T-helper 2 cell (primary cell): ENCODE measurements at places on chromosomes 1 and 21.

- no peak for DNase-seq
Observed at GRCh38 chr1:152244576-152245273, 20.7 kb upstream of the HRNR start.

DNA sequence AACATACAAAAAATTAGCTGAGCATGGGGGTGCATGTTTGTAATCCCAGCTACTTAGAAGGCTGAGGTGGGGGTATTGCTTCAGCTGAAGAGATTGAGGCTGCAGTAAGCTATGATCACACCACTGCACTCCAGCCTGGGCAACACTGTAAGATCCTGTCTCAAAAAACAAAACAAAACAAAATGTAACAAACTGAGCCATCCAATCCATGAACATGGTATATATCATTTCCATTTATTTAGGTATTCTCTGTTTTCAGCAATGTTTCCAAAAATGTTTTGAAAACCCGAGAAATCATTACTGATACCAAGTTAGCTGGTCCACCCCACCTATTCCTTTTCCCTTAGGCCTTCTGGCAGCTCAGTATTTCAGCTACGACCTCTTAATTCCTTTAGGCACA lies 18.4 kb downstream of the ATPAF1 start:
- DNase-seq: no peak

DNA sequence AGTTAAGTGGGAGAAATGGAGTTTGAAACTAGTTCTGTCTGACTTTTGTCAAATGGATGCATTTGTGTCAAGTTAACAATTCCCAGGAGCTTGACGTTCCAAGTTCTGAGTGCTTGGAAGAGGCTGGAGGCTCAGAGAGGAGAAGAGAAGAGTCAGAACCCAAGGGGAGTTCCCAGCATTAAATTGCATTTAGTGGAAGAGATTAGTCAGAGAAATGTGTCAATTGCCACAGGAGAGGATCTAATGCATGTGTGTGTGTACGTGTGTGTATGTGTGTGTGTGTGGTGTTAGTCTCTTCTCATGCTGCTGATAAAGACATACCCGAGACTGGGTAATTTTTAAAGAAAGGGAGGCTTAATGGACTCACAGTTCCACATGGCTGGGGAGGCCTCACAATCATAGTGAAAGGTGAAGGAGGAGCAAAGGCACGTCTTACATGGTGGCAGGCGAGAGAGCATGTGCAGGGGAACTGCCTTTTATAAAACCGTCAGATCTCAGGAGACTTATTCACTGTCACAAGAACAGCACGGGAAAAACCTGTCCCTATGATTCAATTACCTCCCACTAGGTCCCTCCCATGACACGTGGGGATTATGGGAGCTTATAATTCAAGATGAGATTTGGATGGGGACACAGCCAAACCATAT lies 101.5 kb upstream of the TMEM51 start:
- no peak for DNase-seq

GRCh38 chr1:9671377-9672140 lies 20.0 kb downstream of the PIK3CD start:
- DNase-seq: no peak

DNA sequence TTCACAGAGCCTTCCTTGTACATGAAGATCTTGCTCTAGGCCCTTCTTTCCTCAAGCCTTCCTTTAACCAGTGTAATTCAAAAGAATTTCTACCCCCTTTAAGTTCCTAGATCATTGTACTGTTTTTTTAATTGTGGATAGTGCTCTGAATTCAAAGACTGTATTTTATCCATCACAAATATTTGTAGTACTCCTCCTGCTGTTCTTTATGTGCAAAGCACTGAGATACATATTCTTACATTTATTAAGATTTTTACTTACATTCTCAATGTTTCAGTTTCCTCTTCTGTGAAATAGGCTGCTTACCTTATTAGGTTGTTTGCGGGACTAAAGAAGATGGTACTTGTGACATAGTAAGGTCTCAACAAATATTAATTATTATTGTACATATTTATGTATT lies 168.8 kb upstream of the PDE4B start:
- DNase-seq: no peak

DNA sequence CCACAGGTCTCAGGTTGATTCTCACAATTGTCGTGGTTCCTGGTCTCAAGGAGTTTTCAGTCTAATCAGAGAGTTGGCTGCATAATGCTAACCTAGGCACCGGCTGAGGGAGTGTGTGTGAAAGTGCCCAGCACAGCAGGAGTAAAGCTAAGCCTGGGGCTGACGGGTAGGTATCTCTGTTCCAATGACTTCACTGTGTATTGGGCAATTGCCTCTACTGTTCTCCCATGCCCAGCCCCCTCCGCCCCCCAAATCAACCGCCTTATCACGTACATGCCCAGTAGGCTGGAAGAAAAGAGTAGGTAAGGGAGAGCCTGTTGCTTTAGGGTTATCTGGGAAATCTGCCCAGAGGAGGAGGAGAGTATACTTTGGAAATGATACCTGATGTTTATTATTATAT lies 54.7 kb downstream of the MRPS6 start:
- no peak for DNase-seq

DNA sequence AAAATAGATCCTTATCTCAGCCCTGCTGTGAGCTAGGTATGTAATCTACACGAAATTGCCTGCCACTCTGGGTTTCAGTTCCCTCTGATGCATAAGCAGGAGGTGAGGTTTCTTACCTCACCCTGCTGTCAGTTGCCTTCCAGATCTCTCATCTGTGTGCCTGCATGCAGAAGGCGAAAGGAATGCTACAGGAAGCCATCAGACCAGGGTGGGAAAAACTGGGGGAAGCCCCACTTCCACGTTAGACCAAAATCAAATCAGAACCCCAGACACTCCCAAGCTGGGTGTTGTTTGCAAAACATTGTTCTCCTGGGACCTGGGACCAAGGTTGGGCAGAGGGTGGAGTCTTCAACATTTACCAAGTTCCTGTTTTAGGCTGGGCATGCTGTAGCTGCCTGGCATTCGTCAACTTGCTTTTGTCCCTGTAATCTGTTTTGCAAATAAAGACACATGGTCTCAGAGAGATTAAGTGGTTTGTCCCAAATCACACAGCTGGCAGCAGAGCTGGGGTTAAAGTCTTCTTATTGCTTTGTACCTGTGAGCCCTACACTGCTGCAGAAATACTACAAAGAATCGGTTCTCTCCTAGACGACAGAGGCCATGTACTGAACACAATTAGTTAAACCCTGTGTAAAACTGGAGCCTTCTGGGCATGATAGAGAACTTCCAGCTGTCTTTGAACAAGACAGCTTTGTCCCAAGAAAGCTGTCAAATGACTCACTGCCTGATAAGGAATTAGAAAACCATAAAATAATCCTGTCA lies 389.7 kb upstream of the RUNX1 start:
- no peak for DNase-seq

DNA sequence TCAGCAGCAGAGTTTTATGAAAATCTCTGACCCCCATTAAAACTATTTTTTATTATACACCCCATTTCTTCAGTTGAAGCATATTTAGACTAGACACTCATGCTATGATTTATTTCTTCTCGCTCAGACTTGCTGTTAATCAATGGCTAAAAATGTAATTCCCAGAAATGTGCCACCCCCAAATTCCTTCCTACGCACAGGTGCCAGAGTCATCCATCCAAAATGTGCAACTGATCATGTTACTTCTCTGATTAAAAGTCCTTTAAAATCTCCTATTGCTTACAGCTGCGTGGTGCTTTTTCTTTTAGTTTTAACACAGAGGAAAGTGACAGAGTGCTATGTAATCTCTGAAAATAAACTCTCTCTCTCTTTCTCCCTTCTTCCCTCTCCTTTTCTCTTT lies 954.4 kb downstream of the NCAM2 start:
- no peak for DNase-seq

DNA sequence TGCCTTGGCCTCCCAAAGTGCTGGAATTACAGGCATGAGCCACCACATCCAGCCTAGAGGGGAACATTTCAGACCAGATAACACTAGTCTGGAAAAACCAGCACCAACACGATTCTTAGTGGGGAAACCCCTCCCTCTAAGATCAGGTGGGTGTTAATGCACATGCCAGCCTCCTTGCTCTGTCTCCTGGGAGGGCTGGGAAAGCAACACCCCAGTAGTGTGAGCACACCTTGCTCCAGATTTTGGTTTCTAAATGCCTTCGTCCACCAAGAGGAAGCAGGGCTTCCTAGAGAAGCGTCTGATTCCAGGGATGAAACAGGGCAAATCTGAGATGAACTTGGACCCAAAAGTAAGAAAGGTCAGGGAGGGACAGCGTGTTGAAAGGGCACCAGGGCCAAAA lies 2.2 kb upstream of the KRTAP10-4 start:
- no peak for DNase-seq

GRCh38 chr21:41472753-41473548 lies 35.0 kb downstream of the TMPRSS2 start:
- no peak for DNase-seq

- DNase-seq: no peak
Observed at GRCh38 chr1:68959461-68960030, 462.7 kb upstream of the DEPDC1 start.

DNA sequence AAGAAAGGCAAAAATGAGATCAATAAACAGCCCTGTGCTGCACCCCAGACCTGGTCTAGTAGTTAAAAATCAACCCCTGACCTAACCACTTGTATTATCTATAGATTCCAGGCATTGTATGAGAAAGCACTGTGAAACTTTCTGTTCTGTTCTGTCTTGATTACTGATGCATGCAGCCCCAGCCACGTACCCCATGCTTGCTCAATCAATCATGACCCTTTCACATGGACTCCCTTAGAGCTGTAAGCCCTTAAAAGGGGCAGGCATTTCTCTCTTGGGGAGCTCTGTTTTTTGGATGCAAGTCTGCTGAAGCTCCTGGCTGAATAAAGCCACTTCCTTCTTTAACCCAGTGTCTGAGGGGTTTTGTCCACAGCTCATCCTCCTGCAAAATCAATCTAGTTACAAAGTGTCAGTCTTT lies 24.2 kb upstream of the CD34 start:
- DNase-seq: no peak

GRCh38 chr1:211541720-211542477 lies 37.1 kb downstream of the SLC30A1 start:
- no peak for DNase-seq

- DNase-seq: no peak
Observed at GRCh38 chr1:204080163-204080903, 7.4 kb downstream of the SOX13 start.

DNA sequence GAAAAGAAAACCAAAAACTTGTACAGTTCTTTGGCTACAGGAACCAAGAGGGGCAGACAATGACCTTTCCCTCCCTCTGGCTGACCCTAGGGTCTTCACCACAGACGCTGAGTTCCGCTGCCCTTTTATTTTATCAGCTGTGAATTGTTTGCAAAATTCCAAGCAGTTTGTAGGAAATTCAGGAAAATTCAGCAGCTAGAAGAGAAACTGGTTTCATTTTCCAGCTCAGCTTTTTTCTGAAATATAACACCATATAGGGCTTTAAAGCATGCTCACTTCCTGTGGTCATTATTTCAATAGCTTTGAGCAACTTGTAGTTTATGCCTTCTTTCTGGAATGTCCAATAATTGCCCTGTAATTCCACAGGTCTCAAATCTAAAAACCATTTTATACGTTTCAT lies 5.5 kb upstream of the PIK3R3 start:
- DNase-seq: no peak

- DNase-seq: no peak
Observed at GRCh38 chr1:226199971-226200370, 13.4 kb upstream of the ACBD3 start.
